ENCODE measurements at places on chromosomes 1 and 21.

DNA sequence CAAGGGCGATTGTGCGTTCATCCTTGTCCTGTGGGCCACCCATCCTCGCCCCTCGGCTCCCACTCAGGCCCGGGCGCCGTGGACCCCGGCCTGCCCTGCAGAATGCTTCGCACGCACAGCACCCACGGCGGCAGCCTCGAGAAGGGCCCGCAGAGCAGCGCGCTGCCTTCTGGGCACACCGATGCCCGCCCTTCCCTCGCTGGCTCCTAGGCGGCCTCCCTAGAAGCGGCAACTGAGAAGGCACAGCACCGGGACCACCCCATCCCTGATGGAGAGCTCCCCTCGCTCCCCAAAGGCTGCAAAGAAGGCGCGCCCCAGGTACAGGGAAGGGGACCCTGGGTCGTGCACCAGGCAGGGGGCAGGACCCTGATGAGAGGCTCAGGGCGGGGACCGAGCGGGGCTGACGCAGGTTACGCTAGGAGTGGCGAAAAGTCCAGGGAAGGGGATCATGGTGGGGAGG lies 971 bp downstream of the CAPZB start:
- no peak for DNase-seq

GRCh38 chr1:211236633-211237320 lies 22.4 kb upstream of the RCOR3 start:
- DNase-seq = no peak

DNA sequence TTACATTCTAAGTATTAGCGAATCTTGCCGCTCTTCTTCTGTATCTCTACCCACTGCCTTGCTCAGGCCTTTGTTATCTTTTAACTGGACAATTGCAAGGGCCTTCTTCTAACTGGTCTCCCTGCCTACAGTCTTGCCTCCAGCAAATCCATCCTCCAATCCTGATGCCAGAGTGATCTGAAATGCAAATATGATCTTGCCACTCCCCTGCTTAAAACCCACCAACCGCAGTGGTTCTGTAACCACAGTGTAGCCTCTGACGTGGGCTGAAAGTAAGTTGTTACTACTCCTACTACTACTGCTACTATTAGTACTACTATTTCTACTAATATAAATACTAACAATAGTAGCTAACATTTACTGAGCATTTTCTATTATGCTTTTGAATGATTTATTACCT lies 12.4 kb downstream of the MOV10 start:
- no peak for DNase-seq

DNA sequence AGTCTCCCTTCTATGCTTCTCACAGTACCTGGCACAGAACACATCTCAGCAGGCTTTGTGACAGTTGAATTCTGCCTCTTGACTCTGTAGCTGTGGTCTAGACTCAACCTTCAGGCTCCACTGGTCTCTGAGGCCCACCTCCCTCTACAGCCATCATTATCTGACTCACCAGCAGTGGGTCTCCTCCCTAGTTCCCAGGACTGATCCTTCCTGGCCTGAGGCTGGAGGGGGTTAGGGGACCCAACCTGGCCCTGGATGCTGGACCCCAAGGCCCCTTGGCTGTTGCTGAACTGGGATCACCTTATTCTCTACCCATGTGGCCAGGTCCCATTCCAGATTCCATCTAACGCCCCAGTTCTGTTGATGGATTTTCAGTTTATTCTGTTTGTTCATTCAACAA lies 43.1 kb upstream of the FOXO6 start:
- no peak for DNase-seq

DNA sequence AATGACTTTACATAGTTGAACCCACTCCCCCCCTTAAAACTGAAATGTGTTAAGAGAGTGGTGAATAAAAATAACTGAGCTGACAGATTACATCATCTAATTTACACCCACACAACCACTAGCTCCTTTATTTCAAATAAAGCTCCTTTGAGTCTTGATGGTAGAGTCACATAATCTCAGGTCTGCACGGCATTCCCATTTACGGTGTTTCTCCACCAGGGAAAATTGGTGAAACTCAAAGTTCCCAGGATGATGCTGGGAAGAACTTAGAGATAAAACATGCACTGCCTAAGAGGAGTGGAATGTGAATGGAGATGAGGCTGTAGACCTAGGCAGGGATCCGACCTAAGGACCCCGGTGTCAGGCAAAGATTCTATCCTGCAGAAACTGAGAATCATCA lies 727.8 kb upstream of the ADAMTS5 start:
- DNase-seq = no peak

GRCh38 chr1:28577052-28577678 lies 14.9 kb upstream of the RAB42 start:
- DNase-seq = no peak

DNA sequence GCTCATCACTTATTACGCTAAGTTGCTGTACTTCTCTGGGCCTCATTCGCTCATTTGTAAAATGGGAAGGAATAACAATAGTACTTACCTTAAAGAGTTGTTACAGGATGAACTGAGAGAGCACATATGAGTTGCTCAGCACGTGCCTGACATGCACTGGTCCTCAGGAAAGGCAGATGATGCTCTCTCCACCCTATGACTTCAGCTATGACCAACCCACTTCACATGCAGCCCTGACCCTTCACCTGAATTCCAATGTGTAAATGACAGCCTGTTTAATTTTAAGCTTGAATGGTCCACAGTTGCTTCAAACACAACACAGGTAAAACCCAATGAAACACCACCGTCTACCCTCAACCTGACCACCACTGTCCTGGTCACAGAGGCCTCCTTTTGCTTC lies 32.9 kb downstream of the GADD45A start:
- DNase-seq = no peak

DNA sequence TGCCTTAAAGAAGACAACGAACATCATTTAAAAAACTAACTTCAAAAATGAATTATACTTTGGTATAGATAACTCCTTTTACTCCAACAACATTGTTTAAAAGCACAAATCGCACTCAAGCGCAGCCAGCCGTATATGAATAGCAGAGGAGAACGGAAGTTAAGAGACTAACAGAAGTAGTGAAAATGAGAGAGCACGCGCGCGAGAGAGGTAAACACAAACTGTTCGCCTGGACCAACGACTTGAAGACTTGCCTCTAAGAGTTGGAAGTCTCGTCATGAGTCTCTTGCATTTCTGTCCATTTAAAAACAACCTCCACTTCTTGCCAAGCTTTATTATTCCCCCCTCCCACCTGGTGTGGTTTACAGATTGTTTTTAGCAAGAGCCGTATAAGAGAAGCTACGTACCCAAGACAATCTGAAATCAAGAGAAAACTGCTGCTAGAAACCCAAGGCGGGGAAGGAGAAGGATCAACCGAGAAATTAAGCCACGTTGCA lies 479 bp downstream of the SELENOF start:
- no peak for DNase-seq

DNA sequence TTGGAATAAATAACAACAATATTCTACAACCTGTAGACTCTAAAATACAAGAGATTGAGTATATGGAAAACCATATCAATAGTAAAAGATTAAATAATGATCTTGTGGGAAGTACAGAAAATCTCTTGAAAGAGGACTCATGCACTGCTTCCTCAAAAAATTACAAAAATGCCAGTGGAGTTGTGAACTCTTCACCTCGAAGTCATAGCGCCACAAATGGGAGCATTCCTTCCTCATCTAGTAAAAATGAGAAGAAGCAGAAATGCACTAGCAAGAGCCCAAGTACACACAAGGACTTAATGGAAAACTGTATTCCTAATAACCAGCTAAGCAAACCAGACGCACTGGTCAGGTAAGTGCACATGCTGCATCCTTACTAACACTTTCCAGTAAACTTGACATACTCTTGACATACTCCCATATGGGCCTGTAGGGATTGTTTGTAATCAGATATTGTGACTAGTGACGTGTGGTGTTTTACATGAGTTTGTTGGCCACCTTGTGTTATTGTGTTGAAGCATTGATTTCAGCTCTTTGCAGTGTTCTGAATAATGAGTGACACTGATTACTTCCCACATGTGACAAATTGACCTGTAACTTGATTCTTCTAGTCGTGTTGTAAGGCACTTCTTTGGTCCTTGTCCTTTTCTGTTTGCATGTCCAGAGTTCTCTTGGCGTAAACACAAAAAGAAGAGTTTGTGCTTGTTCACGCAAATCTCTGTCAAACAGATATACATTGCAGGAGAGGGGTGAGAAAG lies 28.0 kb downstream of the MACO1 start:
- DNase-seq = no peak

- DNase-seq = no peak
Measured at GRCh38 chr1:2269193-2269921, 41.2 kb downstream of the SKI start.

DNA sequence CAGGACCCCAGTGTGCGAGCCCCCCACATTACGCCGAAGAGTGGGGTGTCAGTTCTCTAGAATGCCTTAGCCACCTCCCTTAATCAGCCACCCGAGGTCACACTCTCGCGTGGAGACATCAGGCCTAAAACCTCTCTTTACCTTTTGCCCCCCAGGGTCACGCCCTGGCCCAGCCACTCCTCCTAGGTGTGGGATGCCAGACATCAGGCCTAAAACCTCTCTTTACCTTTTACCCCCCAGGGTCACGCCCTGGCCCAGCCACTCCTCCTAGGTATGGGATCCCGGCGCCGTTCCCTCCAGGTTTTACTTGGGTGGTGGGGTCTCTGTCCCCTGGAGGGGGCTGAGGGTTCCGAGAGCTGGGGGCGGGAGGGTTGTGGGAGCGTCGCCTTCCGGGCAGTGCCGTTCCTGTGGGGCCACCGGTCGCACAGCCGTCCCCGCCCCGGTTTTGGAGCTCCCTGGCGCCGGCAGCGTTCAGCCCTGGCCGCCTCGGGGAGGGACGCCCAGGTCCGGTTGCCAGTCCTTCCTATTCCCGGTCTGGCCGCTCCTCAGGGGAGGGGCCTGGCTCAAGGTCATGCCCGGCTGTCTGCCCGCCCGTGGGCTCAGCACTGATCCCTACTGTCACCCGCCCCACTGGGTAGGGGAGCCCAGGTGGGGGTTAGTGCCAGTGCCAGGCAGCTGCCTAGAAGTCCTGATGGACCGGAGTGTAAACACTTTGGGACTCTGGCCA lies 882 bp downstream of the VPS13D start:
- no peak for DNase-seq

GRCh38 chr1:196856053-196856452 lies 31.8 kb upstream of the CFHR4 start:
- no peak for DNase-seq

GRCh38 chr1:245770156-245770555 lies 615.4 kb downstream of the KIF26B start:
- DNase-seq = no peak

DNA sequence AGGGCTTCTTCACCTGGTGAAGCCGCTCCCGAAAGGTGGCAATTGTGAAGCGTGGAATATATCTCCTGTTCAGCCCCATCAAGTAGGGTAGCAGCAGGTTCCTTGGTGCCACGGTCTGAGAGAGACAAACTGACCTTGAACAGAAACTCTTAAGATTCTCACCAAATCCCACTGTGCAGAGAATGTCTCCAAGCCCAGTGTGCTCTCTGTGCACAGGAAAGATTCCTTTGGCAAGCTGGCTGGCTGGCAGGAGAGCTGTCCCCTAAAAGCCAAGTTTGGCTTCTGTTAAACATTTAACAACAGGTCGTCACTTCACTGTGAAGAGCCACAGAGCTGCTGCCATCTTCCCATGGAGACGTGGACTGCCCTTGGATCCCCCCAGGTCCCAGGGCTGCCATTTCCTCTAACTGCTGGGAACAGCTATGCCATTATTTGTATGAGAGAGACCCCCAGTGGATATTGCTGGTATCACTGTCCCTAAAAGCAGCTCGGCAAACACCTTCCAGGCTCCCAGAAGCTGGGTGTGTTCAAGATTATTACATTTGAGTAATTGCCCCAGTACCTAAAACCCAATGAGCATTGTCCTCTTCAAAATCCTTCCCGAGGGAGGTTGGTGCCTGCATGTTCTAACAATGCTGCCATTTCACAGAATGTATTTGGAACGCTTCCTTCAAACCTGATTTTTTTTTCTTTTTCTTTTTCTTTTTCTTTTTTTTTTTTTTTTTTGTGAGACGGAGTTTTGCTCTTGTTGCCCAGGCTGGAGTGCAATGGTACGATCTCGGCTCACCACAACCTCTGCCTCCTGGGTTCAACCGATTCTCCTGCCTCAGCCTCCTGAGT lies 71.8 kb downstream of the CD58 start:
- peak; percentile 86 for DNase-seq

DNA sequence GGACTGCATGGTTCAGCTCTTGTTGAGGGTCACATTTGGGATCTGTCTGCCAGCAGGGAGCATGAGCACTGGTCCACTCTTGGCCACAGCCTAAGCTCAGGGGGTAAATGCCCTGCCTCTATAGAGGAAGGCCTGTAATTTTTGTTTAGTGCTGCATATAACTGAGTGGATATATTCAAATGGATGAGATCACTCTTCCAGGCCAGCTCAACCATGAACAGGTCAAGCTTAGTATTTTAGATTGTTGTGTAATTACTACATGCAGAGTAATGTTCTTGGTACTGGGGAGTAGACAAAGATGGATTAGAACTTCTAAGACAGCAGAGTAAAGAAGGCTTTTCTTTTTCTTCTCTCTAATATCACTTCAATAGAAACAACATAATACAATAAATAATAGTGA lies 376.9 kb downstream of the GPATCH2 start:
- DNase-seq = no peak

- no peak for DNase-seq
Measured at GRCh38 chr1:2314273-2314802, 77.0 kb downstream of the MORN1 start.

- no peak for DNase-seq
Measured at GRCh38 chr1:106954661-106955229, 101.7 kb upstream of the PRMT6 start.

DNA sequence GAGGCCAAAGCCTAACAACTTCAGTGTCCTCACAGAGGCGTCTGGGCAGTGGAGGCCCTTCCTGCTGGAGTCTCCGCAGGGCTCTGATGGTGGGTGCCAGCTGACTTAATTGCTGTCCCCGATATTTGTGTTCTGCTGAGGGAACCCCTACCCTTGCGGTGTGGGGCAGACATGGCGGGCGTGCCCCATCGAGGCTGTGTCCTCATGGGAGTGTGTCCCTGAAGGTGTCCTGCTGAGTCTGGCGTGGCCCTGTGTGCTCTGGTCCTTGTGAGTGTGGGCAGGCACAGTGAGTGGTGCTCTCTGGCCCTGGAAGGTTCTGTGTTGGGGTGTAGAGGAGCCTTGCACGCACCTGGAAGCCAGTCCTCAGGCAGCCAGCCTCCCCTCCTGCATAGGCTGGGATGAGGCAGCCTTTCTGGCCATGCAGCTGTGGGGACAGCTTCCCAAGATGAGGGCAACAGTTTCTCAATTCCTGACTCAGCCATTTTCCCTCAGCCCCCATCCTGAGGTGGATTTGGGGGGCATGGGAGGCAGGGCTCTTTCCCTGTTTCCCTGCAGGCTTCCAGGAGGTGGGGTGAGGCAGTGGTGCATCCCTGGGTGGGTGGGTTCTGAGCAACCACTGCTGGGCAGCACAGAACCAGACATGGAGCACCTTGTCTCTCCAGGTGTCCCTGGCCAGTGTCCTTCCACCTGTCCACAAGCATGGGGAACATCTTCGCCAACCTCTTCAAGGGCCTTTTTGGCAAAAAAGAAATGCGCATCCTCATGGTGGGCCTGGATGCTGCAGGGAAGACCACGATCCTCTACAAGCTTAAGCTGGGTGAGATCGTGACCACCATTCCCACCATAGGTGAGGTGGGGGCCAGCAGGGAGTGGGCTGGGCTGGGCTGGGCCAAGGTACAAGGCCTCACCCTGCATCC lies 6.5 kb downstream of the C1orf35 start:
- DNase-seq = no peak

- DNase-seq = no peak
Measured at GRCh38 chr1:111921948-111922347, 67.5 kb downstream of the KCND3 start.

All from NCI-H1694 (cell line).